Sigmoid colon (tissue), 7 donors: ENCODE measurements at places on chromosomes 12 and 14. TPM values are rescaled to one million over a fixed set of nuclear protein-coding genes. Genes with fewer than 3 reads are reported as not detected.

DNA sequence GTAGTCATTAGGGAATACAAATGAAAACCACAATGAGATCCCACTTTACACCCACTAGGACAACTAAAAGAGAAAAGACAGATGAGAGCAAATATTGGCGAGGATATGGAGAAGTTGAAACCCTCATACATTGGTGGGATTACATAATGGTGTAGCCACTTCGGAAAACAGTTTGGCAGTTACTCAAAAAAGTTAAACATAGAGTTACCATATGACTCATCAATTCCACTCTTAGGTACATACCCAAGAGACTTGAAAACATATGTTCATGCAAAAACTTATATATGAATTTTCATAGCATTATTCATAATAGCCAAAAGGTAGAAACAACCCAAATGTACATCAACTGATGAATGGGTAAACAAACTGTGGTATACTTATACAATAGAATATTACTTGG lies 27.1 kb downstream of the ALDH1L2 start:
- no peak for DNase-seq

The MLH3 gene
- 12.5 TPM for polyA plus RNA-seq

DNA sequence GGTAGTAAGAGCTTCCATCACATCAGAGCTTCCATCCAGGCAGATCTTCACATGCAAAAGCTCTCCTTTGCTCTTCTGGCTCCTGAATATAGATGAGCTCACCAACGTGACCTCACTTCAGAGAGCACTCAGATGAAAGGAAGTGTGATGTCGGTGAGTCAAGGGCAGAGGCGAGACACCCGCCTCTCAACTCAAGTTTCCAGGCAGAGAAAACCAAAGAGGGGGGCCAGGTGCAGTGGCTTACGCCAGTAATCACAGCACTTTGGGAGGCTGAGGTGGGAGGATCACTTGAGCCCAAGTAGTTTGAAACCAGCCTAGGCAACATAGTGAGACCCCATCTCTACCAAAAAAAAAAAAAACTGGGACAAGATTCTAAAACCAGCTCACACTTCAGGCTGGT lies 126.9 kb downstream of the DUSP6 start:
- DNase-seq, result no peak

The CCDC175 gene
- polyA plus RNA-seq, result not detected

- no peak for DNase-seq
Measured at GRCh38 chr14:78764240-78764639, 594.1 kb downstream of the NRXN3 start.

GRCh38 chr14:89844508-89844907 lies 110.0 kb downstream of the EFCAB11 start:
- DNase-seq, result no peak

The GPX2 gene
- 412 TPM for polyA plus RNA-seq

The OR4K2 gene
- not detected for polyA plus RNA-seq

DNA sequence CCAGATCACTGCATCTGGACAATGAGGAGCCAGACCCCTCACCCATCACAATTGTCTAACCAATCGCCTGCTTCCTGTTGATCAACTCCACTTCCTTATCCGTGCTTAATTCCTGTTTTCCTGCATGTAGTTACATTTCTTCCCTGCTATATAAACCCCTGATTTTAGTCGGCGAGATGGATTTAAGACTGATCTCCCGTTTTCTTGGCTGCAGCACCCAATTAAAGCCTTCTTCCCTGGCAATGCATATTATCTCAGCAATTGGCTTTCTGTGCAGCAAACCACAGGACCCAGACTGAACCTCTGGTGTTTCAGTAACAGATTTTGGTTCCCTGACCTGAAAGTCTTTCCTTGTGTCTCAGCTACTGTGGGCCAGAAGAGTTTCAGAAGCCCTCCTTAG lies 272.3 kb downstream of the IPO8 start:
- DNase-seq, result no peak

The KRT2 gene
- polyA plus RNA-seq, result not detected

The ADCY4 gene
- 16.5 TPM for polyA plus RNA-seq

The CLEC12A gene
- 2.4 TPM for polyA plus RNA-seq

GRCh38 chr12:130922511-130922953 lies 31.2 kb upstream of the ADGRD1 start:
- no peak for DNase-seq
